Ecto neural progenitor cell (in vitro differentiated cells): ENCODE measurements at places on chromosomes 2 and 18.

DNA sequence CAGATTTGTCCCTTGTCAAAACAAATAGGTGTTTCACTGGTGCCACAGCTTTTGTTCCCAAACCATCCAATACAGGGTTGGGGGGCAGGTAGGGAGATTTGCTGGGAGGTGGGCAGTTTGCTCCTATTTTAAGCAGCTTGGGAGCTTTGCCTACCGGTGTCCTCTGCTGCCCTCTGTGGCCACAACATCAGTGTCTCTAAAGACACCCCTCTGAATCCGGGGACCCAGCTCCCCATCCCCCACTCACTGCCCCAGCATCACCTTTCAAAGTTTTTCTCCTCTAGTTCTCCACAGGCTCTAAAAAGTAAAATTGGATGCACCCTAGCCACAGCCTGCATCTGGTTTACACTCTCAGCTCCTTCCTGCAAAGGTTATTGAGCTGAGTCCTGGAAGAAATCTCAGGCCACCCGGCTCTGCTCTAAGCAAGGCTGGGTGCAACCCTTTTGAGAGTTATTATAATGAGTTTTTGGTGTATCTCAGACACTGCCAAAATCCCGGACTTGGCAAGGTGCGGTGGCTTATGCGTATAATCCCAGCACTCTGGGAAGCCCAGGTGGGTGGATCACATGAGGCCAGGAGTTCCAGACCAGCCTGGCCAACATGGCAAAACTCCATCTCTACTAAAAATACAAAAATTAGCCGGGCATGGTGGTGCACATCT lies 2.9 kb upstream of the EPAS1 start:
- DNase-seq: peak; percentile 62

DNA sequence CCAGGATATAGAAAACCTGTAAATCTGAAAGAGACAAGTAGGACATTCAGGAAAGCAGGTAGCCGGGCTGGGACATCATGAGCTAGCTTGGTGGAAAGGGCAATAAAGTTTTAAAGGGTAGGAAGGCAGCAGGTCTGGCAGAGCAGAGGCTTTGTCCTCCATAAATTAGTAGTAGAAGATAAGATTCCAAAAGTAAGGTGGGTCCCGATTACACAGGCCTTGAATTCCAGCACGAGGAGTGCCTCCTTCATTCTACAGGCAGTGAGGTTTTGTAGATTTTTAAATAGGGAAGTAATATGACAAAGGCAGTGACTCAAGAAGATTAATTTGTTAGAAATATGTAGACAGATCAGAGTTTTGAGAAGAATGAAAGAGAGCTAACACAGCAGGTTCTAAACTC lies 160.7 kb downstream of the DTNB start:
- DNase-seq: no peak

- DNase-seq: no peak
These were observed 173.7 kb downstream of the CMPK2 start for GRCh38 chr2:6692056-6692455.

- no peak for DNase-seq
These were observed 964.9 kb upstream of the ACVR2A start for GRCh38 chr2:146879882-146880281.

- DNase-seq: no peak
These were observed 32.8 kb downstream of the IMPA2 start for GRCh38 chr18:12014086-12014485.
